ENCODE measurements at places on chromosomes 1 and 21.
A peak's percentile ranks its signal among the peaks of the same experiment; 100 is the strongest.

DNA sequence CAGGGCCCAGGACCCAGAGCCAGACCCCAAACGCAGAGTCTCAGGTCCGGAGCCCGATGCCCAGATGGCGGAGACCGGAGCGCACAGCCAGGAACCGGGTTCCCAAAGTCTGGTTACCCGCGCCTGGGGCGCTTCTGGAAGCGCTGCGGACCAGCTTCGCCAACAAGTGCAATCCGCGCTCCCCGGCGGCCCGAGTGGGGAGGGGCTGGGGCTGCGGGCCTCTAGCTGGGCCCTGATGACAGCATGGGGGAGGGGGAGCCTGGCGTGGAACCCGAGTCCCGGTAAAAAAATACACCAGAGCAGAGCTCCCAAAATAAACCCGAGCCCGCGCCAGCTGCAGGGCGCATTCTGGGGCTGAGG, 494 bp downstream of the NT5C1A start:
- DNase-seq = no peak

DNA sequence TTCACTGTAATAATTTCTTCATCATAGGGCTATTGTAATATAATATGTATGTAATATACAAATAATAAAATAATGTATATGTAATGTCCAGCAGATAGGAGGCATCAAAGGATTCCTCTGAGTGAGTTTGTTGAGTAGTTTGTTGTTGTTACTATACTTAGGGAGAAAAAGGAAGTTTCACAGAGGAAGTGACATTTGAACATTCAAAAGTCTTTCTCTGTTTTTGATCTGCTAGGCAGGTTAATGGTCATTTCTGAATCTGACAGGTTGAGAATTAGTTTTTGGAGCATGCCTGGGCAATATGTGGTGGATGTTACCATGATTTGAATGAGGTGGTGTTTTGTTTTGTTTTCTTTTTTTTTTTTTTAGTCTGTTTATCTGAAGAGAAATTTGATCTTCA, 102.1 kb downstream of the NRDC start:
- no peak for DNase-seq

DNA sequence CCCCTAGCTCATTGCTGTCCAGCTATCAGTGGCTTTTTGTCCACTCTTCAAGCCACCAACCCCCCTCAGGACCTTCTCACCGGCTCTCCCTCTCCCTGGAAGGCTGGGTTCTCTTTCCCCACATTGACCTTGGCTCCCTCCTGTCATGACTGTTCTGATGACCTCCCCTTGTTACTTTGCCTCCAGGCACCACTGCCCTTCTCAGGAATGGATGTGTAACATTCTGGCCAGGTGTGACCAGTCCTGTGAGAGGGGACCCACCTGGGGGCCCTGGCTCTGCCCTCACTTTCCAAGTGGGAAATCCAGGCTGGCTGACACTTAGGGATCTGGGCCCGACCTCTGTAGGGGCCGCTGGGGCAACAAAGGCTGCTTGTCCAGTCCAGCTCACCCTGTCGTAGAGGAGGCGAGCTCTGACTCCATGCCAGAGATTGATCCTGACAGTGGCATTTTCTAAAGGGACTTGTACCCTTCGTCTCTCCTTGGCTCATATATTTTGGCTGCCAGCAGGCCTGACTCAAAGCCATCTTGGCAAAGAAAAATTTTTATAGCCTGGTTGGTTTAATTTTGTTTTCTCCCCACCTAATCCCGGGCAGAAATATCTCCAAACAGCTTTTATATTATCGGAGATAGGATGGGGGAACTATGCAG, 37.9 kb upstream of the USP24 start:
- no peak for DNase-seq

GRCh38 chr1:76679534-76680152, 187.6 kb upstream of the ST6GALNAC5 start:
- DNase-seq = no peak

- no peak for DNase-seq
These were observed 12.1 kb downstream of the EPHA10 start for GRCh38 chr1:37752583-37753471.

DNA sequence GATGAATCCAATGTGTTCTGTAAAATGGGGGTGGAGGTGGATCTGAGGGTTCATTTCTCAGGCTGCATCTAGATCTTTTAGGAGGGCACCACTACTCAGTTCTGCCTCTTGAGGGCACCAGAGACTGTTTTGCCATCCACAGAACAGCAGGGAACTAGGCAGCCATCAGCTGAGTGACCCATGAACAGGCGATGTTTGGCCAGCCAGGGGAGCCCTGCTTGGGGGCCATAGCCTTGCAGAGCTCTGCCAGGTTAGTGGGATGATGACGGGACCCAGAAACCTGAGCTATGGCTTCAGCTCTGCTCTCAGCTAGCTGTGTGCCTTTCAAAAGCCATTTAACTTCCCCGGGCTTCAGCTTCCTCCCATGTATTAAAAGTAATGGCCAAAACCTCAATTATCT, 13.4 kb upstream of the NOS1AP start:
- peak; percentile 35 for DNase-seq

GRCh38 chr1:8086055-8086454, 59.9 kb upstream of the ERRFI1 start:
- DNase-seq = no peak

DNA sequence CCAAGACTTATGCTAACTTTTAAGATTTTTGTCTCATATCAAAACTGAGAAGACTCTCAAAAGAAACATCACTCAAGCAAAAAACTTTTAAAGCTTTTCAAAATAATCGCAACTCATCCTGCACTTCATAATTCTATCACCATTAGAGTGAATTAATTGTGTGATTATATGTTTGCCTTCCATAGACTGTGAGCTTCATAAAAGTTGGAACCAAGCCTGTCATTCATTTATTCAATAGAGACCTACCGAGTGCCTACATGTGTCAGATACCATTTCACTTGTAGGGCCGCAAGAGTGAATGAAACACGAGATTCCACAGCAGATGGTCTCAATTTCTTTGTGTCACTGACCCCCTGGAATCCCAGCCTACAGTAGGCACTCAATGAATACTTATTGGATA, 106.4 kb downstream of the RHOU start:
- DNase-seq = no peak

All from NK-92 treated with Interleukin-12 subunit alpha and Interleukin-12 subunit beta, amount 100 ng/mL, for 24 hours (cell line).